ENCODE measurements at places on chromosomes 1 and 21.

GRCh38 chr1:18110598-18110939 is 3.0 kb downstream of the IGSF21 start:
- no peak for DNase-seq

DNA sequence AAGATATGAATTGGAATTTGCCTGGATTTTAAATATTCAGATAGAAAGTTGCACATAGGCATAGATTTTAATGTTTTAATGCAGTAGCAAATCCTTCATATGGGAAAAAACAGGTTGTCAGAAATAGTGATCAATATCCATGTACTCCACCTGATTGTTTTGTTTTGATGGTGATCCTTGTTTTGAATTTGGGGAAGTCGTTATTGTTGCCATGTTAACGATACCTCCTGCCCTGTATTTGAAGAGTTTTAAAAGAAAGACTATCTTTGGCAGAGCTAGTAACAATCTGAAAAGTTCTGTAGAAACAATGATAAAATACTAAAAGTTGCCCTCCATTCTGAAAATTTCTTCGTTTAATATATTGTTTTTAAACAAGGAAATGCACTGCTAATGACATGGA is 1.1 kb downstream of the CEP350 start:
- DNase-seq, result no peak

DNA sequence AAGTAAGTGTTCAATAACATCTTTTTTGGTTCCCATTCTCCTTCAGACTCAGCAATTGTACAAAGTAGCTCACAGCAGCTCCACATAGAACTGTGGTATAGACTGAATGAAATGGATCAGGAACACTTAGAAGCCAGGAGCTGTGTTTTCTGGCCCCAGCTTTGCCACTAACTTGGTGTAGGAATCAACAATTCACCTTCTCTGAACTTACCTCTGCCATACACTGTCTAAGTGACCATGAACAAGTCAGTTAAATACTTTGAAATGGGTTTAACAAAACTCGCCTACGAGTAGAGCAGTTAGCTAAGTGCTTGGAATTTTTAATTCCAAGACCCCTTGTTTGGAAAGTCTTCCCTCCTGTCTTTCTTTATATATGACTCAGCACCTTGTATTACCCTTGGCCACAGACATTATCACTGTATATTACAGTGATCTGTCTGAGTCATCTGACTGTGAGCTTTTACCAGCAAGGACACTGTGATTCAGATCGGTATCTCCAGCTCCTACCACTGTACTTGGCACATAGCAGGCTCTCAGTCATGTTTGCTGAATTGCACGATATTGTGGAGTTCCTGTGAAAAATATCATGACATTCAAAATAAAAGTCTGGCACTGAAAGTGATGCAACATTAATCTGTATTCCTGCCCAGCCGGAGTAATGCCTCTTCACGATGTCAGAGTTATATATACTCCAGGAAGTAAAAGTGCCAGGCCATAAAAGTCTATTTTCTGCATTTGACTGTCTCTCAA is 101.7 kb upstream of the BEND5 start:
- DNase-seq, result no peak

DNA sequence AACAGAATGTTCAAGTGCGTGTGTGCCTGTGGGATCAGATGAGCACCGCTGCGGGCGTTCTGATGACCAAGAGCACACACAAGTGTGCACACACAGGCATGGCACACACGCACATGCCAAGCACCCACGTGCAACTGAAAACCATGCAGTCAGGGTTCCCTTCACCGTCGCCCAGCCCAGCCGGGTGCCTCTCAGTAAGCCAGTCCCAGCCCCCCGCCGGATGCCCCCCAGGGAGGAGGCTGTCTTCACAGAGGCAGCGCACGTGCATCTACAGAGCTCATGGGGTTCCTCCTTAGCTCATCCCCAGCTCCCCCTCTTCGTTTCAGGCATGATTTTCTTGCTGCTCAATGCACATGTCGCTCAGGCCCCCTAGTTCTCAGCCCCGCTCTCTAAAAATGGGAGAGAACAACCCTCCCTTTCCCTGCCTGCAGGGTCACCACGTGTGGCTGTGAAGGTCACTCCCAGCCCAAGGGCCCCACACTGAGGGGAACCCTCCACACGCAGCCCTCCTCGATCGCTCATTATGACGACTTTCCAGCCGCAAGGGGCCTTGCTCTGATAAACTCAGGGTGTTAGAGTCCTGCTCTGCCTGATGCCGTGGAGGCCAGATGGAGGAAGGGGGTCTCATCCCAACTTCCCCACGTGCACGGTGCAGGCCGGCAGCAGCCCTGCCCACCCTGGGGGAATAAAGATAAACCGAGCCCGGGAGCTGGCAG is 30.4 kb upstream of the ARHGEF16 start:
- DNase-seq, result no peak

DNA sequence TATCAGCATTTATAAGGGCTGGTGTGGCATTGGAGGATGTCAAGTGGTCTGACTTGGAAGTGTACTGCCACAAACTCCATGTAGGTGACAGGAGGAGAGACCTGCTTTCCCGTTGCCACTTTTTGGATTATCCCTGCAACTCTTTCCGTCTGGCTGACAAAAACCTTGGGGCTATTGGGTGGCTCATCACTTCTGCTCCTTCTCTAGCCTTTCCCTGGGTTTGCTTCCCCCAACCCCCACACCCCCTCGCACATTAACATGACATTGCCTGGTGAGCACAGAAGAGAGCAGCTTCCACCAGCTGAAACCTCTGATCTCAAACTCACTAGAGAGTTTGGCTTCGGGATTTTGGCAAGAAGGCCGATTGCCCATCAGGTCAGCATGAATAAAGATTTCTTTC is 39.2 kb downstream of the PROX1 start:
- DNase-seq, result no peak

DNA sequence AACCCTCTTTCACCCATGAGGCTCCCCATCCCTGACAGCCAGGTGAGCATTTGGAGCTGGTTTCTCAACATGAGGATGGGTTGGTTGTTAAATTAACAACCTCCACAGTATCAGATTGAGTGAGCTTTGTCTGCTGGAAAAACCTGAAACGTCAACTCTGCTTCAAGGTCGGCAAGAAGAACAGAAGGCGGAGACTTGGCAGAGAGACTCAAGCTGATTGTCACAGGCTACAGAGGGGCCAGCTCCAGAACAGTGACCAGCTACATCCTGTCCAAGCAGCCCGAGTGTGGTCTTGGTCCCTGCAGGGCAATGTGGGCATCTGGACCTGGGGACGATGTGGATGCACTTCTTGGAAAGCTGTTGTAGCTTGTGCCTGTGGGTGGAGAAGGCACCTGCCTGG is 36.6 kb upstream of the TMEM51 start:
- no peak for DNase-seq

DNA sequence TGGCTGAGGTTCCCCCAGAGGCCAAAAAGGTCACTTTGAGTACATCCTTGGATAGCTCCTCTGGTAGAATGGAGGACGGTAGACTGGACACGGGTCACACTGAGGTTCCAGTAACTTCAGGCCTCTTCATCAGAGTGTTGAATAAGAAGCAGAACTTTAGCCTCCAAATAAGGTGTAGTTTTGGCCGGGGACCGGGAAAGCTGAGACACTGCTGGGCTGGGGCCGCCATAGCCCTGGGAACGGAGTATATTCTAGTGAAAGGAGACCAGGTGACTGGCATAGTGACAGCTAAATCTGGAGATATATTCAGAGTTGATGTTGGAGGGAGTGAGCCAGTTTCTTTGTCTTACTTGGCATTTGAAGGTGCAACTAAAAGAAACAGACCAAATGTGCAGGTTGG is 84.1 kb downstream of the EVA1C start:
- no peak for DNase-seq

GRCh38 chr1:245288796-245289195 is 134.0 kb downstream of the KIF26B start:
- DNase-seq, result no peak

DNA sequence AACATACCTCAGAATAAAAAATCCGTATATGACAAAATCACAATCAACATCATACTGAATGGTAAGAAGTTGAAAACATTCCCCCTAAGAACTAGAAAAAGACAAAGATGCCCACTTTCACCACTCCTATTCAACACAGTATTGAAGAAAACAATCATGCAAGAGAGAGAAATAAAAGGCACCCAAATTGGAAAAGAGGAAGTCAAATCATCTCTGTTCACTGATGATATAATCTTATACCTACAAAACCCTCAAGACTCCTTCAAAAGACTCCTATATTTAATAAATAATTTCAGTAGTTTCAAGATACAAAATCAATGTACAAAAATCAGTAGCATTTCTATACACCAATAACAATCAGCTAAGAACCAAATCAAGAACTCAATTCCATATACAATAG is 14.7 kb downstream of the PGLYRP4 start:
- DNase-seq, result no peak

DNA sequence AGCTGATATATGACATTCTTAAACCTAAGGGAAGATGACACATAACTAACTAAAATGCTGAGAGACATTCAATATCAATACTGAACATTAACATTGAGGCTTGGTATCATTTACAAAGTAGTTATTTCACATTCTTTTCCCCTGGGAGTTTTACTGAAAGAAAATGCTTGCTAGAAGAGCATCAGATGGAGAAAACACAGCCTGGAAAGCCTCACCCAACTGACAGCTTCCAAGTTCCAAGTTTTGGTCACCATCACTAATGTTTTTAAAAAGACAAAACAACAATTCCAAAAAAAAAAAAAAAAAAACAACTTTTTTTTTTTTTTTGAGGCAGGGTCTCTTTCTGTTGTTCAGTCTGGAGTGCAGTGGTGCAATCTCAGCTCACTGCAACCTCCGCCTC is 80.6 kb downstream of the DSCAM start:
- no peak for DNase-seq

- no peak for DNase-seq
Observed at GRCh38 chr1:207412845-207413244, 41.3 kb upstream of the CR2 start.

DNA sequence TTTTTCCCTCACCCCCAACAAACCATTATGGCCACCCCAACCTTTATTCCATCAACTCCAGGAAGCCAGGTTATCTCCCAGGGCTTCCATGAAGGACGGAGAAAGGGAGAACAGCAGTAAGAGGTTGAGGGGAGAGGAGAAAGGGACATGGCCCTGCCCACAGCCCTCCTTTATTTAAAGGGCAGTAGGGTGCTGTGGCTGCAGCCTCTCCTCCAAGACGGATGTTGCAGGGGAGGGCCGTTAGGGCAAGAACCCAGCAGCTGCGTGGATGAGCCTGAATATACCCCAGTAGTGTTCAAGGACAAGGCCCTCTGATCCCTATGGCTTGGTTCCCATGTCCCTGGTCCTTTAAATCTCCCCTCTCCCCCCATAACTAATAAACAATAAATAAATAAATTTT is 5.9 kb downstream of the RXFP4 start:
- no peak for DNase-seq

GRCh38 chr1:39625462-39626273 is 13.8 kb downstream of the HEYL start:
- peak; percentile 88 for DNase-seq

- no peak for DNase-seq
Observed at GRCh38 chr1:1213345-1214265, at the start of gene TNFRSF4. Gene TNFRSF4, minus strand, starts transcription at chr1:1214153. Its CDS starts 26 bp downstream, at chr1:1214127.

DNA sequence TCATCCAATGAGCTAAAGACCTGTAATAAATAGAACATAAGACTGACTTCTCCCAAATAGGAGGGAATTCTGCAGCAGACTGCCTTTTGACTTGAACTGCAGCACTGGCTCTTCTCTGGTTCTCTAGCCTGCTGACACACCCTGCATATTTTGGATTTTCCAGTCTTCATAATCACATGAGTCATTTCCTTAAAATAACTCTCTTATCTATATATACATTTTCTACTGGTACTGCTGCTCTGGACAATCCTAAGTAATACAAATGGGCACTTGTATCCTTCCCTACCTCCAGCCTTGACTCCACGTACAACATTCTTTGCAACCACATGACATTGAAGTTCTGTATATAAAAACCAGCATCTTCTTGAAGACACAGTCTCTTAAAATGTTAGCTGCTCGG is 429.4 kb upstream of the TMPRSS15 start:
- DNase-seq, result no peak

DNA sequence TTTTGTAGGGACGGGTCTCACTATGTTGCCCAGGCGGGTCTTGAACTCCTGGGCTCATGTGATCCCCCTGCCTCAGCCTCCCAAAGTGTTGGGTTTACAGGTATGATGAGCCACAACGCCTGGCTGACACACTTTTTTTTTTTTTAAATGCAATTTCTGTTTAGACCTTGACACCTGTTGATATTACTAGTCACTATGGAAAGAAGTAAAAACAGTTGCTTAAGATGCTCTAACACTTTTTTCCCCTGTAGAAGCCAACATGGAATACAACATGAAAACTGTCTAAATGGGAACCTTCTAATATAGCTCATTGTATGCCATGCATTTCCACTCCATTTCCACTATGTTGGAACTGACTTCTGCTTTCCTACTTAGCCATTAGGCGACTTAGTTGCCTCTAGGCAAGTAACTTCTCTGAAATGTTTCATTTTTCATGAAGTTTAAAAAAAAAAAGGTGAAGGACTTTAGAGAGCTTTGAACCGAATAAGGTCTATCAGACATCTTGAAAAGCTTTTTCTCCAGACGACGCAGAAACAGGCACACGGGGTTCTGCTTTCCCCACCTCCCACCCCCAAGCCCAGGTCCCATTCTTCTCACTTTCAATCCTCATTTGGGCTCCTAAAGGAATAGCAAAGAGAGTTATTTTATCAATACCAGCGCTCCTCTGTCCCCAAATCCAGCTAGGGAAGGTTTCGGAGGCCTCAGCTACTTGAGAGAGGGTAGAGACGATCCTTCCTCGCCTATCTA is 648 bp upstream of the DR1 start:
- DNase-seq, result no peak

- DNase-seq, result no peak
Observed at GRCh38 chr1:179576509-179576908, 761 bp upstream of the NPHS2 start.

GRCh38 chr1:113858982-113859381 is 12.5 kb downstream of the PTPN22 start:
- no peak for DNase-seq

DNA sequence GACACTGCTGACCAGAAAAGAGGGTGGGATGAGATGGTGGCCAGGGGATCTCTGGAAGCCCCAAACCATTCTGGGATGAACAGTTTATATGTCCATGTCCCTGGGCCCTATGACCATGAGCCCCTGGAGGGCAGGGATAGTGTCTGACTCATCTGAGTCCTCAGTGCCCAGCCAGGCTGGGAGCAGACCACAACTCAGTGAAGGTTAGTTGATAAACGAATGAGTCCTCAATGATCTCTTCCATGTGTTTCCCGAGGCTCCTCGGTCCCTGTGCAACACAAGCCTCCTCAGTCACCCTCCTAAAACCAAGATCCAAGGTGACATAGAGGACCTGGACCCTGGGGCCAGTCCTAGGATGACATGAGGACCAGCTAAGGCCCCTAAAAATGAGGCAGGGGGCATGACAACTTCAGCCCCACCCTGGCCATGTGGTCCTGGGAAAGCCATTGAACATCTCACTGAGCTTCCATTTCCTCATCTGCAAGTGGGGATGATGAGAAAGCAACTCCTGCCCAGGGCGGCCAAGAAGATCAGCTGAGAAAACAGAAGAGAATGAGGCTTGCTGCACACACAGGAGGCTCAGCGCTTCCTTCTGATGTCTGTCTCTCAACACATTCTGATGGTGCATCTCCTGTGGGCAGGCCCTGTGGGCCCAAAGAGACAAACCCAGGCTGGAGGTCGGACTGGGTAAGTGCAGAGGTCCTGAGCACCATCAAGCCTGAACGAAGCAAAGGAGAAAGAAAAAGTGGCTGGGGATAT is 86.3 kb downstream of the GLIS1 start:
- no peak for DNase-seq
